ENCODE measurements at places on chromosomes 3 and 15. TPM values are rescaled to one million over a fixed set of nuclear protein-coding genes. Genes with fewer than 3 reads are reported as not detected.
A peak's percentile ranks its signal among the peaks of the same experiment; 100 is the strongest.

GRCh38 chr3:18812316-18812715 is 336.0 kb upstream of the KCNH8 start:
- peak; percentile 48 for DNase-seq

GRCh38 chr15:62449638-62450037 is 284.6 kb upstream of the C2CD4B start:
- DNase-seq, result no peak

The TMC3 gene
- not detected for total RNA-seq

- no peak for DNase-seq
Observed at GRCh38 chr3:88462230-88462629, 312.5 kb downstream of the C3orf38 start.

The IGSF11 gene
- not detected for total RNA-seq

All from mammary epithelial cell (primary cell).